ENCODE measurements at places on chromosomes 1 and 21.

GRCh38 chr1:119410961-119411360, 4.0 kb upstream of the HSD3B2 start:
- no peak for DNase-seq

DNA sequence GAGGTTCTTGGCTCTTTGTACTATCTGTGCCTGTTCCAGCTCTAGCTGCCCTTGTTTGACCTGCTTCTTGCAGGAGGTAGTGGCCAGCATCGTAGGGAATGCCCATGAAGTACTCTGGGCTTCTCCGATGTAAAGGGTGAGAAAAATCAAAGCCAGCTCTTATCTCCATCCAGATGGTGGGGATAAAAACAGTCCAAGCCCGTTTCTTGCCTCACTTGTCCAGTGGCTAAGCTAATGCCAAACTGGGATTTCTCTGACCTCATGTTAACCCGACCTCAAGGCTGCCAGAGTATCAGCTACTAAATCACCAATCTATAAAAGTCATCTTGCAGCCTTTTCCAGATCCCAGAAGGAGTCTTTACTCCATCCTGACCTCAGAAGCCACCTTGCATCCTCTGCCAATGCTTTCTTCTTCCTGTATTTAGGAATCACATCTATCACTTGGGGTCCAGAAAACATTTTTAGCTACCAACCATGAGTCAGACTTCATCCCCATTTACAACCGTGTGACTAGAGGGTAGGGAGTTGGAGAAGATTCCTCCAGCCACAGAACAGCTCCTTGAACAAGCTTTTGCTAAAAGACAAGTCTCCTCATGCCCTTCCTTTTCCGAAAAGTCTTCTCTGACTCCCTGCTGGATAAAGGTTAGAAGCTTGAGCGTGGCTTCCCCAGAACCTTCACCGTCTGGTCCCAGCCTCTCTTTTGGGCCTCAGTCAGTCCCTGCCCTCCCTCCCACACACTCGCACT, 35.9 kb downstream of the KCNC4 start:
- no peak for DNase-seq

DNA sequence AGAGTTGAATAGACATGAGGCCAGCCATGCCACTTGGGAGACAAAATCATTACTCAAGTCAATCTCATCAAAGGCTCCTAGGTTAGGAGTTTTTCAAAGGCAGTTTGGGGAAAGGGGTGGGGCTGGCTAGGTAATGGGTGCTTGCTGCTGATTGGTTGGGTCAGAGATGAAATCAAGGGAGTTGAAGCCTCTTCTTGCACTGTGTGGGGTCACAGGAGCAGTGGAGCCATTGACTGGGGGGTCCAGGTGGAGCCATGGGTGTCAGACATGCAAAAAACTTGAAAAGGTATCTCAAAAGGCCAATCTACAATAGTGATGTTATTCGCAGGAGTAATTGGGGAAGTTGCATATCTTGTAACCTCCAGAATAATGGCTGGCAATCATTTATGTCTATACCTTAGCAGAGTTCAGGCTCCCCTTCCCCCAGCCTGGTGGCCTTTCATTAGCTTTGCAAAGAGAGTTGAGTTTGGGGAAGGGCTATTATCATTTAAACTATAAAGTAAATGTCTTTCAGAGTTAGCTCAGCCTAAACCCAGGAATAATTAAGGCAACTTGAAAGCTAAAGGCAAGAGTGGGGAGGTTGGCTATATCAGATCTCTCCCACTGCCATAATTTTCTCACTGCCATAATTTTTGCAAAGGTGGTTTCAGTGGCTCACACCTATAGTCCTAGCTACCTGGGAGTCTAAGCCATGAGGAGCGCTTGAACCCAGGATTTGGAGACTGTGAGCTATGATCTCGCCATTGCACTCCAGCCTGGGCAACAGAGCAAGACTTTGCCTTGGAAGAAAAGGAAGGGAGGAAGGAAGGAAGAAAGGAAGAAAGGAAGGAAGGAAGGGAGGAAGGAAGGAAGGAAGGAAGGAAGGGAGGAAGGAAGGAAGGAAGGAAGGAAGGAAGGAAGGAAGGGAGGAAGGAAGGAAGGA, 7.8 kb upstream of the PINK1 start:
- DNase-seq: no peak

DNA sequence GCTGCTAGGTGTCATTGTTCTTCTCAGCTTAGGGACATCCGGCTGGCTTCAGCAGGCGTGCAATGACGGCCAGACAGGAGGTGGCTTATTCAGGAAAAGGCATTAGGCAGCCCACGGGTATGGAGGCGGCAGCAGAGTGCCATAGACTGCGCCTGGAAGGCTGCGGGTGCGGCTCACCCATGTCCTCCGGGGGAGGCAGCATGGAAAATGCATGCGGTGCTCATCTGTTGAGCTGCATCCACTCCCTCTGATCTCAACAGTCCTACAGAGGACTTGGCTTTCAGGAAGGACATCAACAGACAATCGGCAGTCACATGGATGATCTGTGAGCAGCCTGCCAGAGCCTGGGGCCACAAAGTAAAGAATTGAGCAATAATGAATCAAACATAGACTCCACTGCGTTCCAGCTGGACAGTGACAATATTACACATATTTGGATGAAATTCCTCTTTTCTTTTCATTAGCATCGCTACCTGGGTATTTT, 42.9 kb downstream of the UMODL1 start:
- no peak for DNase-seq

DNA sequence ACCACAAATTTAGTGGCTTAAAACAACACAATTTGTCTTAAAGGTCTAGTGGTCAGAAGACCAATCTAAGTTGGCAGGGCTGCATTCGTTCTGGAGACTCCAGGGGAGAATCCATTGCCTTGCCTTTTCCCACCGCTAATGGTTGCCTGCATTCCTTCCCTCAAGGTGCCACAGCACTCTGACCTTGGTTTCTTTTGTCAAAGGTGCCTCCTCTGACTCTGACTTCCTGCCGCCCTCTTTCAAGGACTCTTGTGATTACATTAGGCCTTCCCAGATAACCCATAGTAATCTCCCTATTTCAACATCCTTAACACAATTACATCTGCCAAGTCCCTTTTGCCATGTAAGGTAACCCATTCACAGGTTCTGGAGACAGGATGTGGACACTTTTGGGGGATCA, 145.3 kb downstream of the S1PR1 start:
- DNase-seq: no peak

DNA sequence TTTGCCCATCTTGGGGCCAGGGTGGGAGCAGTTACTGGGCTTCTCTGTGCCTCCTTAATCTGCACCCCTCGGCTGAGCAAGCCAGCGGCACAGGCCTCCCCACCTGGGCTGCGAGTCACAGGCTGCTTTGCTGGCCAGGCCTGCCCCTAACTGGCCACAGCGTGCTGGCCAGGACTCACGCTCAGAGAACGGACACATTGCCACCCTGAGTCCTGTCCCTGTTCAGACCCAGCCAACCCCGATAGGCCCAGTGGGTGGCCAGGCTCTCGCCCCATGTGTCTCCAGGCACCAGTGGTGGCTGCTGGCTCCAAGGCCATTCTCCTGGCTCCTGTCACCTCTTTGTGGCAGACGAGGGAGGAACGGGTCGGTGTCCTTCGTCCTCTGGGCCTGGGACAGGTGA, 61.3 kb downstream of the MORN1 start:
- no peak for DNase-seq

DNA sequence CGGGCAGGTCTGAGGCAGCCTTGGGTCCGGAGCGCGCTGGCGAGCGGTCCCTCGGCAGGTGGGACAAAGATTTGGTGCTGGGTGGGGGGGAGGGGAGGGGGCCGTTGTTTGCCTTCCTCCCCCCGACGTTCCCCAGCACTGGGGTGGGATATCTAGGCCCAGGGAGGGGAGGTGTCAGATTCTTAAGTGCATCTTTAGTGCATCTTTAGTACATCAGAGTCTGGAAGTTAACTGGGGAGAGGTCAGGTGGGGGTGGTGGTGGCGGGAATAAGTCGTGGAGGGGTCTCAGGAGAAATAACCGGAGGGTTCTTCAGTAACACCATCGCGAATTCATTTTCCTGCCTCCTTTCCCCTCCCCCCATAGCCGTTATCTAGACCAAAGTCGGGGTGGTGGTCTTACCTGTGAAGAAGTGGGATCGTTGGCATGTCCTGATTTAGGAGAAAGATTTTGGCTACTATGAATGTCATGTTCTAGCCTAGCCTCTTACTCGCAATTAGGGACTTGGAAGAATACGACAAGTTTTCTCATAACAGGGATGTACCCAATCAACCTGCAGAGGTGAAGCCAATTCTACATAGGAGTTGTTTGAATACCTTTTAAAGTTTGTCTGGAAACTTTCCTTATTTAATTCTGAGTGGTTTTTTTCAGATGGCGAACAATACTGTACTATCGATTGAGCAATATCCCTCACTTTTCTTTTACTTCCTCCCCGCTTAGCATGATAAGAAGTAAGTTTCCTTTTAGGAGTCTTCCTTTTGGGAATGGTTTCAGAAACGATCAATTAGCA, 886 bp downstream of the ZMYM4 start:
- DNase-seq: no peak

DNA sequence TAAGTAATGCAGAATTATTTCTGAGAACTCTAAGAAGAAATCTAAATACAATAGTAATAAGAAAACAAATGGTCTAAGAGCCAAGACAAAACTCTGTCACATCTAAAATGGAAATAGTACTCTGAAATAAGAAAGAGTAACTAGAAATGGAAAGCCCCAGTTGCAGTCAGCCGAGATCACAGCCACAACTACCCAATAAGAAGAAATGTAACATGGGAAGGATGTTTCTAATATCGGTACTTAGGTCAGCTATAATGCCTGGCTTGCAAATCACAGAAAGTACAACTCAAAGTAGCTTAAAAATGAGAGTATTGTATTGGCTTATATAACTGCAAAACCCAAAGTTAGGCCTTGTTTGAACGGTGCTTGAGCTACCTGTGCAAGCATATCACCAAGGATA, 58.6 kb upstream of the USP25 start:
- DNase-seq: no peak

- no peak for DNase-seq
Measured at GRCh38 chr1:115199416-115200132, 110.3 kb upstream of the TSPAN2 start.

- peak; percentile 35 for DNase-seq
Measured at GRCh38 chr1:234528074-234528865, 49.3 kb upstream of the TARBP1 start.

DNA sequence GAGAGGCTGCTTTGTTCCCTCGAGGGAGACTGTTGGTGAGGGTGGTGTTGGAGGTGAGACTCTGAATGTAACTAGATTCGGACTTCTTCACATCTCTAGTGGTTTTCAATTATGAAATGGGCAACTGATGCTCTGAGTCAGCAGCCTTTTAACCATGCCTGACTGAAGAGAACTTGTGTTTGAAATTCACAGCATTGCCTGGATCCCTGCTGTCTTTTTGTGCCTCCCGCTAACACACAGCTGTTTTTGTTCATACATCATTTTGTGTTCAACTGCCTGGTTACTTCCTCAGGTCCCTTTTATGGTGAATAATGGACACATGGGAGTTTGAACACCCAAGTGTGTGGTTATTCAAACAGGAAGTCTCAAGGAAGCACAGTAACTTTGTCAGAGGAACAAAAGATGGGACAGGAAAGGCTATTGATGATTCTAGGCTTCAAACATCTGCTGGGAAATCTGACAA, 16.8 kb downstream of the LAMC1 start:
- no peak for DNase-seq

GRCh38 chr1:229208481-229208880, 62.4 kb upstream of the RAB4A start:
- no peak for DNase-seq

- DNase-seq: no peak
Measured at GRCh38 chr1:1542766-1543705, 2.6 kb upstream of the TMEM240 start.

GRCh38 chr1:61670016-61670415, 54.9 kb downstream of the TM2D1 start:
- DNase-seq: no peak

DNA sequence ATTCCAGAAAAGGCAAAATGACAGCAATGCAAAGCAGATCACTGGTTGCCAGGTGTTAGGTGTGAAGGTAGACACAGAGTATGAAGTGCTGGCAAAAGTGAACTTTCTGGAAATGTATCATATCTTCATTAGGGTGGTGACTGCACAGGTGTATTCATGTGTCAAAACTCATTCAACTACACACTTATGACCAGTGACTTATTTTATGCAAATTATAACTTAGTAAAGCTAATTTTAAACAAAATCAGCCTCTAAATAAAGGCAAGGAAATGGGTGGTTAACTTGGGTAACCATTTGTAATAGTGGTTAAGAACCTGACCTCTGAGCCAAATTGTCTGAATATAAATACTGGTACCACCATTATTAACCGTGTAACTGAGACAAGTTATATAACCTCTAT, 7.4 kb downstream of the COP1 start:
- DNase-seq: no peak

DNA sequence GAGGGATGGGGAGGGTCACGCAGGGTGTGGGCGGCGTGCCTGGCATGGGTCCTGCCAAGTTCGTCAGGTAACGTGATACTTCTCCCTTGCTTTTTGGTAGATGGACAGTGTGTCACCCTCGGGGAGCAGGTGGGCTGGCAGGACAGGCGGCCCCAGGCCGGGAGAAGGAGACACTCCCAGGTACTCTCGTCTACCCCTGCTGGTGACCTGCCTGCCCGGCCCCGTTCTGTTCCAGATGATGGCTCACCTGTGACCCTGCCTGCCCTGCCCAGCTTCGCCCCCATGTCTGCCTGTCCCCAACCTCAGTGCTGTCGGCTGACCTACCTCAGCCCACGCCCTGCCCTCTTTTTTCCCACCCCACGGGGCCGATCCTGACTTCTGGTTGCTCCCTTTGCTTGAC, 144.7 kb downstream of the PCBP3 start:
- no peak for DNase-seq

DNA sequence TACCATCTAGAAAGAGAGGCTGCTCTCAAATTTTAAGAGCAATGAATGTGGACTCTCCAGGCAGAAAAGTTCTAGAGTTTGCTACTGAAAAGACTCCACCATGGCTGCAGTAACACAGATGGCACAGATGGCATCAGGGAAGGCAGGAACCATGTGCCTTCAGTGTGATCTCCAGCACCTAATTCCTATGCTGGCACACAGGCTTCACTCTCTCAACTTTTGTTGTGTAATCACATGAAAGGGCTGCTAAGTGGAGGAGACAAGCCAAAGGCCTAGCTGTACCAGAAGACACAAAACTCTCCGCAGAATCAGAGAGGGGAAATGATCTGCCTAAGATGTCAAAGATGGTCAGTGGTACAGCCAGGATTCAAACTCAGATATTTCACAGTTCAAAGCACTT, 31.1 kb downstream of the ERI3 start:
- no peak for DNase-seq

DNA sequence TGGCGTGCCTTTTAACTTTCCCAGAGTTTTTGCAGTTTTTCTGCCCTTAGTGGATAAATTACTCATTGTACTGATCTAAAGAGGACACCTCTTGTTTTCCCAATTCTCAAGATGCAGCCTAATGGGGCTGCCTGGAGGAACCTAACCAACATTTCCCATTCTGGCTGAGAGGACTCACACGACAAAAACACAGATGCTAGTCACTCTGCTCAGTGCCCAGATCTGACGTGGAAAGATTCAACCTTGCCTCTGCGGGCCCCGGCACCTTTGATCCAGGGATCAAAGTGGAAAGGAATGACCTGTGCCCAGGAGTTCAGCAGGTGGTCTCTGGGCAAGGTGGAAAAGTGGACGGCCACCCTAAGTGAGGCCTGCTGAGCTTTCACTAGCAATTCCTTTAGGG, 162.4 kb upstream of the FMN2 start:
- DNase-seq: no peak

GRCh38 chr1:53625766-53626520, 113.0 kb downstream of the GLIS1 start:
- DNase-seq: no peak
